Mammary epithelial cell (primary cell): ENCODE measurements at places on chromosomes 6 and 20.

DNA sequence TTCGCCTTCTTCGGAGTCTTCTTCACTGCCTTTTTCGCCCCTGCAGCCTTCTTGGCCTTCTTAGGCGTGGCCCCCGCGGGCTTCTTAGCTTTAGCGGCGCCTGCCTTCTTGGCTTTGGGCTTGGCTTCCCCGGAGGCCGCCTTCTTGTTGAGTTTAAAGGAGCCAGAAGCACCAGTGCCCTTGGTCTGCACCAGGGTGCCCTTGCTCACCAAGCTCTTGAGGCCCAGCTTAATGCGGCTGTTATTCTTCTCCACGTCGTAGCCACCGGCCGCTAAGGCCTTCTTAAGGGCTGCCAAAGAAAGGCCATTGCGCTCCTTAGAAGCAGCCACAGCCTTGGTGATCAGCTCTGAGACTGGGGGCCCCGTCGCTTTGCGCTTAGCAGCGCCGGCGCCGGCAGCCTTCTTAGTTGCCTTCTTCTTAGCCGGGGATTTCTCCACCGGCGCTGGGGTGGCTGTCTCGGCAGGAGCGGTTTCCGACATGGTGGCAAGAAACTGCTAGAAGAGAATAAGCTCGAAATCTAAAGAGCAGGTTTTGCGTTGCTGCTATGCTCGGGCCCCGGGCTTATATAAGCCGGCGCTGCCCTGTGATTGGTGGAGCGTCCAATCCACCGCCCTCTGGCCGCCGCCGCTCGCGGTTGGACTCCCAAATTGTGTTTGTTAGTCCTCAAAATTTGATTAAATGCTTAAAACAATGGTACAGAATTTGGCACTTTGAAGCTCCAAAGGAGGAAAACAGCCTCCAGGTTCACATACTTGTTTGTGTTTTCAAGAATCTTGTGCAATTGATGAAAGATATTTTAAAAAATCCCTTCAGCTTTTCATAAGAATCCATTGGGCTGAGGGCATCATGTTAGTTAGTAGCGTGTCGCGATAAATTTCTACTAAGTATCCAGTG, 44.9 kb downstream of the OR2B2 start:
- peak; percentile 66 for DNase-seq

DNA sequence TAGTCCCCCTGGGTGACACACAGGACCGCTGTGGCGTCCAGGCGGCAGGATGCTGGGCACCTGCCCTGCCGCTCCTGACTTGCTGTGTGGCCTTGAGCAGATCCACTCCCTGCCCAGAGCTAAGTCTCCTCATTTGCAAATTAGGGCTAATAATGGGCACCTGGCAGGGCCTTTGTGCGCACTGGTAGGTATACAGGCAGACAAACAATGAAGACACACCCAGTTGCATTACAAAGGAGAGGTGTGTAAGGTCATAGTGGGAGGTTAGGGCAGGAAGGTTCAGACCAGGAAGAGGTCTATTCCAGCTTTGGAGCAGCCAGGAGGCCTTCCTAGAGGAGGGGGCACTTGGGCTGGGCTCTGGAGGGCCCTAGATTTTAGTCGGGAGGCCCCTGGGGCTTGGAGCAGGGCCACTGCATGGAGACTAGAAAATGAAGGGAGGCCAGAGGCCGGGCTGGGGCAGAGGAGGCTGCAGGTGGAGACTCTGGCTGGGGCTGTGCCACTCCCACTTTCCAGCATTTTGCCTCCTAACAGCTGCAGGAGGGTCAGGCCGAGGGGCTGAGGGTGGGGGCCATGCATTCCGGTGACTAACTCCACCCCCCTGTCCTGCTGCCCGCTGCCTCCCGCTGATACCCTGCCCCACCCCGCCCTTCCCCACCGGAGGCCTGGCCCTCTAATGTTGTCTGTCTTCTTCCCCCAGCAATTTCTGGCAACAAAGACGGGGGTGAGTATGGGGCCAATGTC, 28.5 kb downstream of the MYH7B start:
- DNase-seq: no peak

- no peak for DNase-seq
Observed at GRCh38 chr6:82836022-82836575, 229.5 kb downstream of the UBE3D start.

- no peak for DNase-seq
Observed at GRCh38 chr6:69584536-69584912, 212.3 kb downstream of the LMBRD1 start.

DNA sequence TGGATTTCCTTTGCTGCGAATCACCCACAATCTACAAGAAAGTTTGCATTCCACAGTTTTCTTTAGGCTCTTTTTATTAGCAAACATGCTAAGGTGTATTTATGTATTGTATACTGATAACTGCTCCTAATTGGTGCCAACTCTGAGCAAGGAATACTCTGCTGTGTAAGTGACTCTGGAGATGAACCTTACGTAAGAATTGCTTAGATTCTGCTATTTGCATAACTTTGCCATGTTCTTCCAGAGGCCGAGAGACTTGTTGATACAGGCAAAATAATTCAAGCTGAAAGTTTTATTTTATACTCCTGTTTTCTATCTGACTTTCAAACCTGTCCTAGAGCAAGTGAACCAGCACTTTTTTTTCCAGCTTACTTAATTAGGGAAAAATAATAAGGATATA, 461.3 kb downstream of the GJA1 start:
- peak; percentile 50 for DNase-seq

DNA sequence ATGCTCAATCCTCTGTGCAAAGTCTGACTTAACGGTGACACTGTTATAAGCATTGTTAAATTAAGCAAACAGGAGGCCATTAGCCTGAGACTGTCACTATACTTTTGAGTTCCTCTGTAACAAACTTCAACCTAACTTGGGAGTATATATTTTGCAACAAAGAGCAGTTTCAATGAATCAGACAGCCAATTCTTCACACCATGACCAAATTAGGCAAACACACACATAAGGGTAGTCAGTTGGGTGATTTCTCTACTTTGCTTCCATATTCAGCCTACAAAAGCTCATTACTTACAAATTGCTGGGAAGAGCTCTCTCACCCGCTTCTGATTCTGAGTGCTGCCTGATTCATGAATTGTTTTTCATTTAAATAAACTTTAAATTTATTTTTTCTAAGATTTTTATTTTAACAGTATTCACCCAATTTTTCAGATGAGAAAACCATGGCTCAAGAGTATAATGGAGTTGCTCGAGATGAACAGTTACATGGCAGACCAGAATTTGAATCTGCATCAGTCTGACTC, 60.5 kb downstream of the HACE1 start:
- DNase-seq: no peak

DNA sequence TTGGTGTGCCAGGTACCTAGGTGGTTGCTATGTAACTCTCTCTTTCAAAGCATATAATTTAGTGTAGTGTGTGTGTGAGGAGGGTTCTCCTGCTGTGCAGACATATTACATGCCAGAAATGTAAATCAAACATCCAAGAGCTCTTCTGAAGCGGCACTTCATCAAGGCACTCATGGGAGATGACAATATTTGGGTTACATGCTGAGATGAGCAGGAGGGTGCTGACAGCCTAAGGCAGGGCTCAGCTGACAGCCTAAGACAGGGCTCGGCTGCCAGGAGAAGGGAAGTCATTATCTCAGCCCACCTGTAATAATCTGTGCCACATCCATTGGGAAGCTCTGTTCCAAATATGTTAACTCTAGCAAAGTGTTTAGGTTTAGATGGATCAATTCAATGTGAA, 39.1 kb downstream of the ADGRF5 start:
- DNase-seq: no peak

DNA sequence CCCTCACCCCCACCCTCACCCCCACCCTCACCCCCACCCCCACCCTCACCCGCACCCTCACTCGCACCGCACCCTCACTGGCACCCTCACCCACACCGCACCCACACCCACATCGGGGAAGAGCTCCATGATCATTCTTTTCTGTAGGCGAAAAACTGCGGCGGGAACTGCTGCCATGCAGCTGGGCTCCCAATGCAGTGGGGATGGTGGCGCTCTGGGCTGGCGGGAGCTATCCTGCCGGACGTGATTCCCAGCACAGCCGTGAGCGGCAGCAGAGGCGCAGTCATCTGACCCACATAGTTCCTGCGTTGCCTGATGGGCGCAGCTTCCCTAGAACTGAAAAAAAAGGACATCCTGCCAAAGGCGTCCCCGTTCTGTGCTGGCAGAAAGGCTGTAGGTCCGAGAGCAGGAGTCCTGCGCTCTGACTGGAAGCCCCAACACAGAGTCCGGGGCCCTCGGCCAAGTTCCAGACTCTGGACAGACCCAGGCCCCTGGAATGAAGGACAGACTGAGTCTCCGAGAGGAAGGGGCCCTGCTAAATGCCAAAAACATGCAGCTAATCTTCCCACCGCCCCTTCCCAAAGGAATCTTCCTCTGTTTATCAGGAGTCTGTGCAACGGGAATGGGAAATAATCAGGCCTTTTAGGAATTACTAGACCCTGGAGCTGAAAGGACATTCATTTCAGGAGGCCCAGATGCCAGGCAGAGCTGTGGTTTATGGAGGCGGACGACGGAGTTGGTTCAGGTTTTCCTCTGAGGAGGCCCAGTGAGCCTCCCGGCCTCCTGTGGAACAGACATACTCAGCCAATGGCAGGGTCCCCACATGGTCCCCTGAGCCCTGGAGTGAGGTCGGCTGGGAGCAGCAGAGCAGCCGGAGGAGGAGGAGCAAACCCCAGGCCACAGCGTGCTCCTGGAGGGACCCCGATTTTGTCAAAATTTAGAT, 14.1 kb upstream of the TCFL5 start:
- peak; percentile 69 for DNase-seq

DNA sequence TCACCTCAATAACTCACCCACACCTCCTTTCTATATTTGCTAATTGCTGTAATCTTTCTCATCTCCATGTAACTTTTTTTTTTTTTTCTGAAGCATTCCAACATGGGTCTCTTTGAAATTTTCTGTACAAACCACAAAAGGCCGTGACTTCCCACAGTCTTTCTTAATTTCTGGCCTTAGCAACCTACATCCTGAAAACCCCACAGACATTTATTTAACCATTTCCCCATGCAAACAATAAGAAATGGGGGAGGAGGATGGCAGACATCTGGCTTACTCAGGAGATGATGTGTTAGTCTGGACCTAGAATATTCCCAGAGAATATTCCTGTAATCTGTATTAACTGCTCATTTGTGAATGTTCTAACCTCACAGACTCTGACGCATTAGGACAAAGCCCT, 57.6 kb downstream of the MEP1A start:
- peak; percentile 12 for DNase-seq
